ENCODE measurements at places on chromosomes 5 and 9.

- no peak for DNase-seq
These were observed 45.2 kb downstream of the CDC14B start for GRCh38 chr9:96574455-96574854.

GRCh38 chr9:98363644-98364043 lies 108.2 kb upstream of the TBC1D2 start:
- DNase-seq = no peak

DNA sequence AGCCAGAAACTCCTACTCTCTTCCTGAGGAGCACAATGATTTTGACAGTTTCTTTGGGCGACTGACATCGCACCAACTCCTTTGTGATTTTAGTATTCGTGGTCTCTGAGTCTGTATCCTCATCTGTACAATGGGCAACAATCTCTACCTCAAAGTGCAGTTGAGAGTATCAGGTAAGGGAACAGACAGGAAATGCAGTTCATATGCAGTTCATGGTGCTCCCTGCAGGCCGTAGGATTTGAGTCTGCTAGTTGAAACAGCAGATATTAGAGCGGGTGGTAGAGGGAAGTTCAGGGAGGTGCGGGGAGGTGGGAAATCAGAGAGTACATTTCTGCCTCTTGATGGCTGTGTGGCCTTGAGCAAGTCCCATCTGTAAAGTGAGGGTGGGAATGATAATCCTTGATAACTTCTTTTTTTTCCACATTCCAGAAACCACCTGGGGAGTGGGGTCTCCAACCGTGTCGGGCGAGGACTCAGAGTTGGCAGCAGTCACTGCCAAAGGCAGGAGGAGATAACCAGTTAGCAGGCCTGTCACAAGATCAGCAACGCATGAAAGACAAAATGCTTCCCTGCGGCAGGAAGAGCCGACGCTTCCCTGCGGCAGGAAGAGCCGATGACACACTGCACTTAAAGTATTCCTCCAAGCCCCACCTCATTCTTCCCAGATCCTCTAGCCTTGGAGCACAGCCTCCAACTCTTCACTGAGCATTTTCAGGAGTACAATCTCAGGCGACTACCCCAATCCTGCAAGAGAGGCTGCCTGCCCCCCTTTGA lies 6.0 kb upstream of the NEK6 start:
- DNase-seq = no peak

DNA sequence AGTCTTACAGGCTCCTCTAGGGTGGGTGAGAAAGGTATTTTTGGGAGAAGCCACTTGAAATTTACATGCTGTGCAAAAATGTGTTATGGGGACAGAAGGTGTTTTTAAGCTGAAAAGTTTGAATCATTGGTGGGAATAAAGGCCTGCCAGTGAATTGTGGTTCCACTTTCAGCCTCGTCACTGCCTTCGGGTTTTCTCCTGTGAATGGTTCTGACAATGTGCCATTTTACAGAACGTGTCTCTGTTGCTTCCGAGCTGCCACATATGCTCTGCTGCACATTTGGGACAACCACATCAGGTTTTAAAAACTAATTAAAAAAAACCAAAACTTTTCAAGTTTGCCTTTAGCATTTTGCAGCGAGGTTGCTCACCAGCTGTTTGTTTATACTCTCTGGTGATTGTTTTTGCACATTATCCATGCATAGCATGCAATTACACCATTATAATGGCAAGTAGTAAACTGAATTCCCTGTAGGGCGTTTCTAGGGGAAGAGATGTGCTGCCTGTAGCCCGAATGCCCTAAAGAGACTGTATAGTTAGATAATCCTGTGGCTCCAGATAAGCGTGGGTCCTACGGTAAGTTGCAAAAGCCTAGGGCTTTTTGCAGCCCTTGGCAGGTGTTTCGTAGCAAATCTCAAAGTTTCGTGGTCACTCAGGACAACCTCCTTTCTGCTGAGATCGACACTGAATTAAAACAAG lies 40.1 kb upstream of the SUB1 start:
- DNase-seq = no peak

GRCh38 chr9:129478961-129479630 lies 141.8 kb downstream of the C9orf50 start:
- no peak for DNase-seq

GRCh38 chr9:128607642-128608350 lies 48.9 kb downstream of the DYNC2I2 start:
- DNase-seq = no peak

GRCh38 chr5:143921525-143922311 lies 109.8 kb downstream of the HMHB1 start:
- DNase-seq = no peak

DNA sequence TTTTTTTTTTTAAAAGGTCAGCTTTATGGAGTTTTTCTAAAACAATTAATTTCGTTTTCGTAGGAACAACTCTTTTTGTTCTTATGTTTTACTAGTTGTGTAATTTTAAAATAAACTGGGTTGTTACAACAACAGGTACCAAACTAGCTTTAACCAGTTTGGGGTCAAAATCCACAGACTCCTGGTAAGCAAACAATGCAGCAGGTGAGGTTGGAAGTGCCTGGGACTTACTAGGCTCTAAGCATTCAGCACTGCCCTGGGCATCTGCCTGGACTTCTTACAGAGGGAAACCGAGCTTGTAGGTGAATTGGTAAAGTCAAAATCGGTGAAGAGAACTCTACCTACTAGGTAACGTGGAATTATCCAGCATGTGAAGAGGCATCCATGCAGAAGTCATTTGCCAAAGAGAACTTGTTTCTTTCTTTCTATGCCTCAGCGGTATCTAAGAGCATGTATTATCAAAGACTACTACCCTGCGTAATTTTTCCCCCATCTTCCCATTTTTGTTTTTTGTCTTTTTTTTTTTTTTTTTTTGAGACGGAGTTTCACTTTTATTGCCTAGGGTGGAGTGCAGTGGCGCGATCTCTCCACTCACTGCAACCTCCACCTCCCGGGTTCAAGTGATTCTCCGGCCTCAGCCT lies 145.4 kb downstream of the KCTD16 start:
- DNase-seq = no peak

DNA sequence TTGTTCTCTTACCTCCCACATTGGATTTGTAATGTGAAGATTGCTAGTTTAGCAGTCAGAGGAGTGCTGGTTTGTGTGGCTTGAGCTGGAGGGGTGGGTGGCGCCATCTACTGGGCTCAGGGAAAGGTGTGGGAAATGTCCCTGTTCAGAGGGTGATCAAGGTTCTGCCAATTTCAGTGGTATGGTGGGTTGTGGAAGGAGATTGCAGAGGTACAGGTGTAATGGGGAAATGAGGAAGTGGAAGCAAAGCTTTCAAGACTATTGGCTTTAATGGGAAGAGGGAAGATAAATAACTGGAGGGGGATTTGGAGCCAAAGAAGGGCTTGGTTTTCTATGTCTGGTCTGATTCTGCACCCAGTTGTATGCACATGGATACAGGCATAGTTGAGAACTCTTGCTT lies 76.4 kb downstream of the OSMR start:
- no peak for DNase-seq

- DNase-seq = no peak
These were observed 6.1 kb upstream of the CTNNAL1 start for GRCh38 chr9:109019420-109019819.
